ENCODE measurements at places on chromosomes 6 and 20. TPM values are rescaled to one million over a fixed set of nuclear protein-coding genes. Genes with fewer than 3 reads are reported as not detected.

Gene PTCRA
- 0.27 TPM for polyA plus RNA-seq

Gene TP53TG5
- polyA plus RNA-seq, result 0.99 TPM

Gene XKR7
- polyA plus RNA-seq, result 0.32 TPM

Gene HAO1
- not detected for polyA plus RNA-seq

Gene SNAI1
- polyA plus RNA-seq, result 7.9 TPM

Gene CLDN20
- 2.7 TPM for polyA plus RNA-seq

Gene CAP2
- 11.7 TPM for polyA plus RNA-seq

Gene KCNK17
- 0.40 TPM for polyA plus RNA-seq

Gene MYB
- 4.3 TPM for polyA plus RNA-seq

Gene MUC21
- polyA plus RNA-seq, result 0.03 TPM

Gene POPDC3
- 0.29 TPM for polyA plus RNA-seq

Gene HECA
- 14.4 TPM for polyA plus RNA-seq

Gene IMPG1
- 5.7 TPM for polyA plus RNA-seq

Gene C4B
- polyA plus RNA-seq, result 24.8 TPM

Gene SEL1L2
- polyA plus RNA-seq, result 0.25 TPM

Gene PI16
- polyA plus RNA-seq, result 4.2 TPM

Gene RHAG
- 0.84 TPM for polyA plus RNA-seq

Data from left renal cortex interstitium (tissue), 4 donors.